ENCODE measurements at places on chromosomes 1 and 21. TPM values are rescaled to one million over a fixed set of nuclear protein-coding genes. Genes with fewer than 3 reads are reported as not detected.

DNA sequence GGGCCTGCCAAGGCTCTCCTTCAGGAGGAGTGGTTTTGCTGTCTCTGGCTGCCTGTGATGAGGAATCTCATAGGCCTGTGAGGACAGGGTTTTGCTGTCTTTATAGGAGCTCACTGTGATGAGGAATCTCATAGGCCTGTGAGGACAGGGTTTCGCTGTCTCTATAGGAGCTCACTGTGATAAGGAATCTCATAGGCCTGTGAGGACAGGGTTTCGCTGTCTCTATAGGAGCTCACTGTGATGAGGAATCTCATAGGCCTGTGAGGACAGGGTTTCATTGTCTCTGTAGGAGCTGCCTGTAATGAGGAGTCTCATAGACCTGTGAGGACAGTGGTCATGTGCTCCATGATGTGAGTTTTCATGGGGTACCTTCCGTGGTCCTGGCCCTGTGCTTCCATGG is 29.0 kb downstream of the CLIC6 start:
- DNase-seq = no peak

DNA sequence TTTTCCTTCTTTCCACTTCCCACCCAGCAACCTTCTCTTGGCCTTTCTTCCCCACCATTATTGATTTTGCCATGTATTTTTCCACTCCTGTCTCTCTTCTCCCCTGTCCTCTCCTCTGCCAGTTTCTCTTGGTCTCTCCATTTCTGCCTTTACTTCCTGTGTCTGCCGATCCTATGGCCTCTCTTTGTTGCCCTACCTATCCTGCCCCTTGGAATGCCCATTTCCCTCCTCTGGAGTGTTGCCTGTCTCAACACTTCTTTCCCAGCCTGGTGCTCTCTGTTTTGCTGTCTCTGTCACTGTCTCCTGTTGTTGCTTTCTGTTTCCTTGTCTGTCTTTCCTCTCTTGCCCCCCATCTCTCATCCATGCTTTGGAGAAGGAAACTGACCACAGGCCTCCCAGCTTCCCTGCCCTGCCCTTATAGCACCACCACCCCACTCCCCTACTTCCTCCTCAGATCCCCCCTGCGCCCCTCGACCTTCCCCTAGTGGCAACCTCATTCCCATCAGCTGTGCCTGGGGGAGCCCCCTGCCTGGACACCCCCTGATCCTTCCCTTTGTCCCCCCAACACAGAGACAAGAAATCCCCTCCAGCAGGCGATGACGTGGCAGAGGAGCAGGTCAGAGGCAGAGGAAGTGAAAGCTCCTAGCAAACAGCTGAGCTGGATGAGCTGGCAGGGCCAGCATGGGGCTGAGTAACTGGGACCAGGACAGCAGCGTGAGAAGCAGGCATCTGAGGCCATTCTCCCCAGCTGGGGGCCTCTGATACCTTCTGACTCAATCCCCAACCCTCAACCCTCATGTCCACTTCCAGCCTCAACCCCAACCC is 6.6 kb upstream of the ETV3L start:
- no peak for DNase-seq

HENMT1 gene
- polyA plus RNA-seq = 7.4 TPM

DNA sequence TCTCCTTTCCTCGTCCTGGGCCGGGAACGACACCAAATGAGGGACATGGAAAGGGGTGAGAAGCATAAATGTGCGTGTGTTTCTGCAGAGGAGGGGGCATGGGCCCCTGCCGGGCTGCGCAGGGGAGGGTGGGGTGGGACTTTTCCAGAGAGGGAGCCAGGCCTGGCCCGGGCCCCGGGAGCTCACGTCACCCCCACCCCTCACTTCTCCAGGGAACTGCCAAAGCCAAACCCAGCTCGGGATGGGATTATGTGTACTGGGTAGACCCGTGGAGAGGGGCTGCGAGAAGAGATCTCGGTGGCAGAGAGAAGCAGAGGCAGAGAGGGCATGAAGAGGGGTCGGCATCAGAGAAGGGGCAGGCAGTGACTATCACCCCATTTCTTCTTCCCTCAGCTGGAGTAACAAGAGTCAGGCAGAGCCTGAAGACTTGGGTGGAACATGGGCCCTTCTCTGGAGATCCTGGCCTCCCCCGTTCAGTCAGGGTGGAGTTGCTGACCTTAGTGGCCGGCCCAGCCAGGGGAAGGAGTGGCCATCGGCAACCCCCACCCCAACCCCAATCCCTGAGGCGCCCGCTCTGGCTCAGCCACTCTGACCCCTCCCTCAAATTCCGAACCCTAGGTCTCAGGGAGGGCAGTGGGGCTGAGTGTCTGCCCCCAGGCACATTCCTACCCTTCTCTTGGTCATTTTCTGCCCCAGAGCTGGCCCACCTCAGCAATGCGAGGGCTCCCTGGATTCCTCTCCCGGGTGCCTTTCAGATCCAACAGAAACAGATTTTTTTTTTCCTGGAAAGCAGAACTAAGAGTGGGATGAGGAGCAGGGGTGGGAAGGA is 1.2 kb downstream of the ADAMTSL4 start:
- peak; percentile 75 for DNase-seq

DNA sequence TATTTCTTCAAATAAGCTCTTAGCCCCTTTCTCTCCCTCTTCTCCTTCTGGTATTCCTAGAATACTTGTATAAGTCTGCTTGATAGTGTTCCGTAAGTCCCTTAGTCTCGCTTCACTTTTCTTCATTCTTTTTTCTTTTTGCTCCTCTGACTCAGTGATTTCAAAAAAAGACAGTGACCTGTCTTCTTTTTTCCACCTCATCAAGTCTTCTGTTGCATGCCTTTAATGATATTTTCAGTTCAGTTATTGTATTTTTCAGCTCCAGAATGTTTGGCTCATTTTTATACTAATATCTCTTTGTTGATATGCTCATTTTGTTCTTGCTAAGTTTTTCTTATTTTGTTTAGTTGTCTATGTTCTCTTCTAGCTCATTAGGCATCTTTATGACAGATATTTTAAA is 97.7 kb downstream of the POFUT2 start:
- no peak for DNase-seq

GRCh38 chr1:23593556-23594148 is 34.4 kb upstream of the ID3 start:
- DNase-seq = no peak

DNA sequence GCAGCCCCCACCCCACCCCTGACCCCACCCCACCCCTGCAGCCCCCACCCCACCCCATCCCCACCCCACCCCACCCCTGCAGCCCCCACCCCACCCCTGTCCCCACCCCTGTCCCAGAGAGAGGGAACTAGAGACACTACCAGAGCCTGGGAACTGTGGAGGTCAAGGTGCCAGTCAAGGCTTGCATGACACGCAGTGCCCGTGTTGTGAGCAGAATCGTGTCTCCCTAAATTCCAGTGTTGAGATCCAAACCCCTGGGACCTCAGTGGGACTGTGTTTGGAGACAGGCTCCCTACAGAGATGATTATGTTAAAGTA is 18.4 kb upstream of the SUMO3 start:
- no peak for DNase-seq

- DNase-seq = no peak
Observed at GRCh38 chr1:208309771-208310170, 65.6 kb upstream of the PLXNA2 start.

IBA57 gene
- 2.8 TPM for polyA plus RNA-seq

ABCA4 gene
- polyA plus RNA-seq = 0.42 TPM

GIPC2 gene
- 2.1 TPM for polyA plus RNA-seq

- DNase-seq = no peak
Observed at GRCh38 chr21:29365661-29366265, 67.0 kb downstream of the BACH1 start.

KIF17 gene
- 1.00 TPM for polyA plus RNA-seq

FAM151A gene
- polyA plus RNA-seq = not detected

GRCh38 chr1:18707696-18708257 is 77.1 kb downstream of the PAX7 start:
- DNase-seq = no peak

PROX1 gene
- polyA plus RNA-seq = 4.8 TPM

PLCH2 gene
- polyA plus RNA-seq = 0.19 TPM

DNA sequence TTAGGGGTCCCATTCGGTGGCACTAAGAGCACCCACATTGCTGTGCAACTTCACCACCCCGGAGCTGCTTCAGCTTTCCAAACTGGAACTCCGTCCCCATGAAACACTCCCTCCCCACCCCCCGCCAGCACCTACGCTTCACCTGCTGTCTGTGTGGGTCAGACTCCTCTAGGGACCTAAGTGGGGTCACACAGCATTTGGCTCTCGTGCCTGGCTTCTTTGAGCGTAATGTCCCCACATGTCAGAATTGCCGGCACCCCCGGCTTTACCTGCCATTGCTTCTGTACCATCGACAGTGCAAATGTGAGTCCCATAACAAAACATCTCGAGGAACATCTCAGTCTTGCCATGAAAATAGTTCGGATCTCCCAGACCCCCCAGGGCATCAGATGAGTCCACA is 35.9 kb upstream of the AGPAT3 start:
- DNase-seq = no peak

DNA sequence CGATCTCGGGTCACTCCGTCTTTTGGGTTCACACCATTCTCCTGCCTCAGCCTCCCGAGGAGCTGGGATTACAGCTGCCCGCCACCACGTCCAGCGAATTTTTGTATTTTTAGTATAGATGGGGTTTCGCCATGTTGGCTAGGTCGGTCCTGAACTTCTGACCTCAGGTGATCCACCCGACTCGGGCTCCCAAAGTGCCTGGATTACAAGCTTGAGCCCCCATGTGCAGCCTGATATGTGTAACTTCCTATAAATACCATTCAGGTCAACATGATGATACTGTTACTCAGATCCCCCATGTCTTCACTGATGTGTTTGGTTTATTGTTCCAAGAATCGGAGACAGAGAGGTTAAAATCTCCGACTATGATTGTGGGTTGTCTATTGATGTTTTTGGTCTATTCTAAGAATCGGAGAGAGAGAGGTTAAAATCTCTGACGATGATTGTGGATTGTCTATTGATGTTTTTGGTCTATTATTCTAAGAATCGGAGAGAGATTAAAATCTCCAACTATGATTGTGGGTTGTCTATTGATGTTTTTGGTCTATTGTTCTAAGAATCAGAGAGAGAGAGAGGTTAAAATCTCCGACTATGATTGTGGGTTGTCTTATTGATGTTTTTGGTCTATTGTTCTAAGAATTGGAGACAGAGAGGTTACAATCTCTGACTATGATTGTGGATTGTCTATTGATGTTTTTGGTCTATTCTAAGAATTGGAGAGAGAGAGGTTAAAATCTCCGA is 17.0 kb downstream of the C1orf159 start:
- DNase-seq = peak; percentile 6

DNA sequence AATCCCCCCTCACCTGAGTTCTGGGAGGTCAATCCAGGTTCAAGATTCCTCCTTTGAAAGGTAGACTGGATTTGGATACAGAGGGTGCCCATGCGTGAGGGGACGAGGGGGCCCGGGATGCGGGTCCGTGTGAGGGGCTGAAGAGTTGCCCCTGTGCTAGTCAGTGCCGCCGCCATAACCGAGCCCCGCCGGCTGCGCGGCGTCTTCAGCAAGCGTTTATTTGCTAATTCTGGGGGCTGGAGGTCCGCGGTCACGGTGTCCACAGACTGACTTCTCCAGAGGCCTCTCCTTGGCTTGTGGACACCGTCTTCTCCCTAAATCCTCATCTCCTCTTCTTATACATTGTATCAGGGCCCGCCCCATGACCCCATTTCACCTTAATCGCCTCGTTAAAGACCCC is 20.9 kb upstream of the SAMD11 start:
- peak; percentile 17 for DNase-seq

AKNAD1 gene
- polyA plus RNA-seq = 0.08 TPM

- DNase-seq = no peak
Observed at GRCh38 chr1:39722495-39722894, 16.2 kb upstream of the PPIE start.

DNA sequence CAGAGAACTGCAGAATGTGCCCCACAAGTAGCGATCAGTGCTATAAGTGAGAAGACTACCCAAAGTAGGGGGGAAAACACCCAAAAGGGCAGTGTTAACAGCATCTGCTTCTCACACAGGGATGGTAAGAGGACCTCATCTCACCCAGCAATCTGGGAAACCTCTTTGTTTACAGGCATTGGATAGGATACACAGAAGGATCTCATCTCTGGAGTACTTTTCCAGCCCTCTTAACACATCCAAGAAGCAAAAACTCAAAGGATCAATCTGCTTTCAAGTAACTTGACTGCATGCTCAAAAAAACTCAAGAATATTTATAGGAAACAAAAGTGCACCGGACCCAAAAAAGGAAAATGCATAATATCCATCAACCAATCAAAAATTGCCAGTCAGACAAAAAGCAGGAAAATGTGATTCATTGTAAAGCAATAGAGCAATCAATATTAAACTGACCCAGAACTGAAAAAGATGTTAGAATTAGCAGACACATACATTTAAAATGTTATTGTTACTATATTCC is 311.0 kb upstream of the CXADR start:
- DNase-seq = no peak

DNA sequence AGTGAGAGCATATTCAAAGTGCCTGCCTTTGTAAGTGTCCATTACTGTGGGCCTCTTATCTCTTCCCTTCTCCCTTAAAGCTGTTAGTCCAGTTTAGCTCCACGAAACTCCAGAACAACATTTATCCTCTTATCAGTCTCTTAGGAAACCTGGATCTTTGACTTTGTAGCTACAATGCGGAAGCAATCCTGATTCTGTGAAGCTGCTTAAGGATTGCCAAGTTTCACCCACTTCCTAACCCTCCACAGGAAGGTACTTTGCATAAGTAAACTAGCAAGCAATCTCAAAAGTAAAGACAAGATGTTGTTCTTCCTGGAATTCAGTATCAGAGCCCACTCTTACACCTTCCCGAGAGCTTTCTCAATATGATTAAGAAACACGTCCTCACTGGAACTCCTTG is 164.9 kb upstream of the USP25 start:
- no peak for DNase-seq

DNA sequence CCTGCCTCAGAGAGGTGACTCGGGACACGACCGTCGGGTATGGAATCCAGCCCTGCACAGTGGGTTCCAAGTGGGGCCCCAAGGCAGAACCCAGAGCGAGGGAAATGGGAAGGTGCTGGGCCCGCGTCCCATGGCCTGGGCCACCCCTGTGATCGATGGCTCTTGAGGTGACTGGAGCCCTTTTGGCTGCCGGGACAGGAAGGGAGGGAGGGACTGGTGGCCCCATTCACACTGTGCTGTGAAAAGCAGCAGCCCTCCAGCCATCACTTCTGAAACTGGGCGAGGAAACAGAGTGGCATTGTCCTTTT is 110.4 kb upstream of the IFFO2 start:
- DNase-seq = no peak

EGLN1 gene
- polyA plus RNA-seq = 47.4 TPM

PHGDH gene
- polyA plus RNA-seq = 62.8 TPM

DNA sequence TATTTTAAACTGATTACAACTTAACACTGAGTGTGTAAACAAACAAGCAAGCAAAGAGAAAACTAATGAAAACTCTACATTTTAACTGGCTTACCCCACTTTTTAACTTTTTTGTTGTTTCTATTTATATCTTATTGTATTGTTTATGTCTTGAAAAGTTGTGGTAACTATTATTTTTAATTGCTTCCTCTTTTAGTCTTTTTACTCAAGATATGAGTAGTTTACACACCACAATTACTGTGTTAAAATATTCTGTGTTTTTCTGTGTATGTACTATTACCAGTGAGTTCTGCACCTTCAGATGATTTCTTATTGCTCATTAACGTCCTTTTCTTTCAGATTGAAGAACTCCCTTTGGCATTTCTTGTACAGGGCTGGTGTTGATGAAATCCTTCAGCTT is 4.7 kb upstream of the HHAT start:
- no peak for DNase-seq
